ENCODE measurements at places on chromosomes 3 and 15. TPM values are rescaled to one million over a fixed set of nuclear protein-coding genes. Genes with fewer than 3 reads are reported as not detected.

Gene NCEH1
- 2.9 TPM for total RNA-seq

GRCh38 chr3:180457225-180457624 is 144.7 kb upstream of the TTC14 start:
- no peak for DNase-seq

- DNase-seq, result peak; percentile 69
Observed at GRCh38 chr15:70892002-70892911, at the start of the genes LRRC49 and THAP10. Gene LRRC49, plus strand, starts transcription at chr15:70892826. Its CDS starts 69 bp downstream, at chr15:70892895. Gene THAP10, minus strand, starts transcription at chr15:70892433. Its CDS starts 161 bp downstream, at chr15:70892272.

- no peak for DNase-seq
Observed at GRCh38 chr3:32841867-32842470, 24.2 kb downstream of the TRIM71 start.

DNA sequence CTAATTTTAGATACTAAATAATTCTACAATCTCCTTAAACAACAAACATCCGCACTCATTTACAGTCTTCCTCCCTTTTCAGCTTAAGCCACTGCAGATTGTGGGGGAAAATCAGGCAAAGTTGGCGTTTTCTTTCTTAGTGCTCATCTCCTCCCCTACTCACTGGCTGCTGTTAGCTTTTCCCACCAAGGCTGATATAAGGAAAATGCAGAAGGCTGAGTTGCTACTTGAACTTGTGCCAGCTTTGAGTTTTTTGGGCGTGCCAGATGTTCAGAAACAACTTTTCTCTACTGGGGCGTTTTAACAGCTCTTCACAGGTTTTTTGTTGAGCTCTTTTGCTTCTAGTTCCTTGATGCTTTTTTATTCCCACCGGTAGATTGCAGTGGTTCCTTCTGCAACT is 222.0 kb downstream of the PYDC2 start:
- no peak for DNase-seq

GRCh38 chr3:14246414-14246813 is 67.8 kb downstream of the LSM3 start:
- DNase-seq, result no peak

Data from activated naive CD4-positive, alpha-beta T cell treated with anti-CD3 and anti-CD28 coated beads for 36 hours (primary cell).